GM20000 (cell line): ENCODE measurements at places on chromosomes 5 and 9.

GRCh38 chr5:41869724-41870626, at the start of gene OXCT1:
OXCT1 (minus strand) TSS chr5:41870425; CDS start chr5:41870358, 67 bp downstream.
- DNase-seq, result peak; percentile 88

GRCh38 chr5:73160239-73160671, 12.7 kb upstream of the TMEM174 start:
- peak; percentile 28 for DNase-seq

DNA sequence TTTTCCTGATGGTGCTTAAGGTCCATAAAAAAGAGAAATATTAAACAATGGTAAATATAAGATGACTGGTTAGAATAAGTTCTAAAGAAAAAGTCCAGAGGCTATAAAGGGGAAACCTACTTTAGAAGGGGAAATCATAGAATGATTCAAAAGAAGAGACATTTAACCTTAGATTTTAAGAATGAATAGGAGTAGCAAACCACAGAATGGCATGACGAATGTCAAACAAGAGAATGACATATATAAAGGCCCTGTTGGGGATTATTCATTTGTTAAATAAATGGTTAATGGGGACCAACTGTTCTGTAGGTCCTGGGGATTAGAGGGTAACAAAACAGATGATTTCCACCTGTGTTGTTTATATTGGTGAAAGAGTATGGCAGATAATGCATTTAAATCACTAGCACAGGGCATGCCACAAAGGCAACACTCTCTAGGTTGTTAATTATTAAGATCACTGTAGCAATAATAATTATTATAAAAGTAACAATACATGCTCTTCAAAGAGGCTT, 495.2 kb upstream of the GRIA1 start:
- no peak for DNase-seq

DNA sequence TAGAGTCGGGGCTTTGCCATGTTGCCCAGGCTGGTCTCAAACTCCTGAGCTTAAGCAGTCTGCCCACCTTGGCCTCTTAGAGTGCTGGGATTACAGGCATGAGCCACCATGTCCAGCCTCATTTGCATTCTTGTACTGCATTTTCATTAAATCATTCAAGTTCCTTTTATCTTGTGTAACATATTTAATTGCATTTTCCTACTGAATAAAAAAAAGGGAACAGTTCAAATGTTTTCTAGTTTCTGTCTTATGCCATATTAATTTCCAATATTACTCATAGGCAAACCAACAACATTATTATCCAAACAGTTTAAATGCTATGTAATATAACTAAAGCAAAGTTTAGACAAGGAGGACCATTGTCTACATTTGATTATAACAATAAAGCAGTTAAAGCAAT, 6.1 kb downstream of the SLC31A1 start:
- no peak for DNase-seq

DNA sequence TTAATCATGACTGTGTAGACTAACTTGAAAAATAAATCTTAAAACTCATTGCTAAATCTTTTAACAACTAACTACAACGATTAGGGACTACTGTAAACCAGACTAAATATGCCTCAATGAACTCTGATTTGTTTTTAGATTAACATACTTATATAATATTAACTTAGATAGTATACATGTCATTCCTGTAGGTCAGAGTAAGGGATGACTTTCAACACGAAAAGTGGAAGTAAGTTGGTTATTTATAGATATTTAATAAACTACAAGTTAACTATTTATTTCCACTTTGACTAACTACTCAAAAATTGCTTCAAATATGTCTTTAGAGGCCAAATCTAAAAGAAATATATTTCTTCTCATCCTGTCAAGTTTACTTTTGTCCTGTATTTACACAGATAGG, 795.6 kb downstream of the PTPRD start:
- no peak for DNase-seq

- DNase-seq, result no peak
These were observed 43.4 kb upstream of the IL17B start for GRCh38 chr5:149422366-149423048.

GRCh38 chr9:875119-875962, 33.8 kb downstream of the DMRT1 start:
- no peak for DNase-seq

GRCh38 chr5:64900618-64901017, 131.9 kb downstream of the CWC27 start:
- no peak for DNase-seq

DNA sequence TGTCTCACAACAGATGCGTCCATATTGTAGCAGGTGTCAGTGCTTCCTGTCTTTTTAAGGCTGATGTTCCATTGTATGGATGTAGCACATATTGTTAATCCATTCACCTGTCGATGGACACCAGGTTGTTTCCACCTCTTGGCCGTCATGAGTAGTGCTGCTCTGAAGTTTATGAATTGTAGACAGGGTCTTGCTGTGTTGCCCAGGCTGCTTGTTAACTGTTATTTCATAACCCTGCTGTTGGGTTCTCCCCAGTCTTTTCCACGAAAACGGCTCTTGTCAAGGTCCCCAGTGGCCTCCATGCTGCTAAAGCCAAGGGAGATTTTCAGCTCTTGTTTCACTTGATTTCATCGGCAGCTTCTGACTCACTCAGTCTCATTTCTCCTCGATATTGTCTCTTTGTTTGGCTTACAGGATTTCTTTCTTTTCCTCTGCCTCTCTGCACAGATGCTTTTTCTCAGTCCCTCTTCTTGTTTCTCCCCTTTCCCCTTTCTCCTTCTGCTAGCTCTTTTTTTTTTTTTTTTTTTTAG, 12.1 kb upstream of the PSD2 start:
- no peak for DNase-seq

DNA sequence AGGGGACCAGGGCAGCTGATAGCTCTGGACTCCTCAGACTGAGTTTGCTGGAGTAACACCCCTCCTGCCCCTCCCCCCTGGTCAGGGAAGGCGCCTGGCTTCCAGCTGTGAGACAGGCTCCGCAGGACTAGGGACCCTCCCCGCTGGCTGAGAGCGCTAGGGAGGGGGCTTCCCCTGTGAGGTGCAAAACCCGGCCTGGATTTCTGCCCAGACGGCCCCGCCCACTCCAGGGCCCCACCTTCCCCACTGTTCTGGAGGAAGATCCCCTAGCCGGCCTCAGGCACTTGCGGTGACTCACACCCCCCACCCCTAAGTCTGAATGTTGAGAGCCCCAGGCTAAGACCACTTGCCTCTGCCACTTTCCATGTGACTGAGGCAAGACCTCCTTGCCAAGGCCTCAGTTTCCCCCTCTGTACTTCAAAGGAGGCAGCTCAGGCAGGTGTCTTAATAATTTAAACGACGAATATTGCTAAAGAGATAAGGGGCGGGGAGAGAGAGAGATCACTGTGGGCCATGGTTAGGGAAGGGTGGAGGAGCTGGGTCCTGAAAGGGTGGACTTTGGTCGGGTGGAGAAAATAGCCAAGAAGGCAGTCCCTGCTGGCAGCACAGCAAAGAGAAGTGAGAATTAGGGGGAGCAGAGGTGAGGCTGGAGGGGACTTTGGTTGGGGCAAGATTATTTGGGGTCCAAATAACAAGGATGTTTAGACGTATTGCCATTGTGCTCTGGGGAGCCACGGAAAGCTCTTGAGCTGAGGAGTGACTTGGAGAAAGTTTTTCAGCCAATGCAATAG, 1.0 kb upstream of the DAB2IP start:
- no peak for DNase-seq

- no peak for DNase-seq
These were observed 96.1 kb downstream of the C9orf152 start for GRCh38 chr9:110111868-110112267.

DNA sequence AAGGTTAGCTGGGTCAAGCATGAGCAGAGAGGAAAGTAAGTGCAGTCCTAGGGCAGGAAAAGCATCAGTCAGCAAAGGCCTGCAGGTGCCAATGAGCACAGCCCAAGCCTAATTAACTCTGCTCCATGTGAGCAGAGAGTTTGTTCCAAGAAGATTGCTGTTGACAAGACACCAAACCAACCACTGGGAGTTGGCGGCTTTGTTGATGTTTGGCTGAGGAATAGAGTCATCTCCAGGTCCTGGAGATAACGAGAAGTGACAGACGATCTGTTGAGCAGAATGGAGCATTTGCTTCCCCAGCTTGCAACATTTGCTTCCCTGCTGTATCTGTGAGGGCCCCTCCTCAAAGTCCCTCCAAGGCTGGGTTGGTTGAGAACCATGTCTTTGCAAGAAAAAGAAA, 68.2 kb downstream of the FAM114A2 start:
- no peak for DNase-seq

DNA sequence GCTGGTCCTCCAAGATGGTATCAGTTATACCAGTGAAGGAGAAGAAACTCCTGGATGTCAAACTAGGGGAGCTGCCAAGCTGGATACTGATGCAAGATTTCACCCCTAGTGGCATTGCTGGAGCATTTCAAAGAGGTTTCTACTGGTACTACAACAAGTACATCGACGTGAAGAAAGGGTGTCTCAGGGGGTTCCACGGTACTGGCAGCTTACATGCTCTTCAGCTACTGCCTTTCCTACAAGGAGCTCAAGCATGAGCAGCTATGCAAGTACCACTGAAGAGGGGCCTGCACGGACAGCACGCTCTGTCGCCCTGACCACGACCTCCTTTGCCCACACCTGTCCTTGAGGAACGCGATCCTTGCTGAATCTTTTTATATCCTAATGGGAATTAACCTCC, 19.5 kb downstream of the ACTL7B start:
- DNase-seq, result no peak

DNA sequence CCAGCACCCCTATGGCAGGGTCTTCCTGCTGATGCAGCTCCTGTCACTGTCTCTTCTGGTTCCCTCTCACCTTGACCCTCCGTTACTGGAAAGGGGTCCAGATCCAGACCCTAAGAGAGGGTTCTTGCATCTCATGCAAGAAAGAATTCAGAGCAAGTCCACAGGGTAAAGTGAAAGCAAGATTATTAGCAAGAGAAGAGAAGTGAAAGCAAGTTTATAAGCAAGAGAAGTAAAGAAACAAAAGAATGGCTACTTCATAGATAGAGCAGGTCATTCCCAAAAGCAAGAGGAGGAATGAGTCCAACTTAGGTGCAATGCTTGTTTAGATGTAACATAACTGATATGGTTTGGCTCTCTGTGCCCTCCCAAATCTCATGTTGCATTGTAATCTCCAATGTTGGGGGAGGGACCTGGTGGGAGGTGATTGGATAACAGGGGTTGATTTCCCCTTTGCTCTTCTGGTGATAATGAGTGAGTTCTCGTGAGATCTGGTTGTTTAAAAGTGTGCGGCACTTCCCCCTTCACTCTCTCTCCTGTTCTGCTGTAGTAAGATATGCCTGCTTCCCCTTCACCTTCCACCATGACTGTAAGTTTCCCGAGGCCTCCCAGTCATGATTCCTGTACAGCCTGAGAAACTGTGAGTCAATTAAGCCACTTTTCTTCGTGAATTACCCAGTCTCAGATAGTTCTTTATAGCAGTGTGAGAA, 183.3 kb downstream of the MED10 start:
- DNase-seq, result no peak

GRCh38 chr9:92607773-92608172, 62.2 kb downstream of the IPPK start:
- no peak for DNase-seq

DNA sequence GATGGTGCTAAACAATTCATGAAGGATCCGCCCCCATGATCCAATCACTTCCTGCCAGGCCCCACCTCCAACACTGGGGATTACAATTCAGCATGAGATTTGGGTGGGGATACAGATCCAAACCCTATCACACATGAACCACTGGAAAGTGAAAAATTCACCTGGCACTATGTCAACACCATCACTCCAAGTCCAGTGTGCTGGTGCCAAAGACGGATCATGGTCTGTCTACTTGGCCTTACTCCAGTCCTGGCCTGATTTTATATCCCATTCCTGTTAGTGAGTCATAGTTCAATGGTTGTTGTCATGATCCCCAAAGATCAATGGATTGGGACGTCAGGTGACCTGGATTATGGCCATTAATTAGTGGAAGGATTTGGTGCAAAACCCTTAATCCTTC, 147.4 kb upstream of the RPS23 start:
- DNase-seq, result no peak

DNA sequence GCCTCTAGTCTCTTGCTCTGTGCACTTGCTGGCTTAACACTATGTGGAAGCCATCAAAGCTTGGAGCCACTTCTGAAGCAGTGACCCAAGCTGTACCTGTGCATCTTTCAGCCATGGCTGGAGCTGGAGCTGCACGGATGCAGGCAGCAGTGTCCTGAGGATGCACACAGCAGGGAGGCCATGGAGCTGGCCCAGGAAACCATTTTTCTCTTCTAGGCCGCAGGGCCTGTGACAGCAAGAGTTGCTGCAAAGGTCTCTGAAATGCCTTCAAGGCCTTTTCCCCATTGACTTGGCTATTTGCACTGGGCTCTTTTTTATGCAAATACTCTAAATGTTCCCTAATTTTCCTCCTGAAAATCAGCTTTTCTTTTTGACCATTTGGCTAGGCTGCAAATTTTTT, 12.9 kb upstream of the ZNF484 start:
- DNase-seq, result no peak

DNA sequence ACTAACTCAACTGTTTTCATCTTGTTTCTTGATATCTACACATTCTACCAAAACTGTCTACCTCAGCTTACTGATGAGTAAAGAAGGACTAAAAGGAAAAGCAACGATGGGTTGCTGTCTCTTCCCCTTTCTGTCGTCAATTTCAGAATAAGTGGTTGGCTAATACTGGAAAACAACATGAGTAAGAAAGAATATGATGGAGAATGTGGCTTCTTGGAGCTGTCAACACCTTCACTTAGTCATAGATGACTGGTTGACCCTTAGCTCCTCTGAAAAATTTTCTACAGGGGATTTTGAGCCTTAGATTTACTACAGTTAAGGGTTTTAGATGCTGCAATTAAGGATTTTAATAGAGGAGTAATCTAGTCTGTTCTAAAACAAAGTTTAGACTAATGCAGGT, 797.9 kb downstream of the TLE4 start:
- no peak for DNase-seq

GRCh38 chr9:94904806-94905205, 178.3 kb downstream of the AOPEP start:
- no peak for DNase-seq

- DNase-seq, result no peak
These were observed 143.1 kb upstream of the KLF4 start for GRCh38 chr9:107632661-107633060.

DNA sequence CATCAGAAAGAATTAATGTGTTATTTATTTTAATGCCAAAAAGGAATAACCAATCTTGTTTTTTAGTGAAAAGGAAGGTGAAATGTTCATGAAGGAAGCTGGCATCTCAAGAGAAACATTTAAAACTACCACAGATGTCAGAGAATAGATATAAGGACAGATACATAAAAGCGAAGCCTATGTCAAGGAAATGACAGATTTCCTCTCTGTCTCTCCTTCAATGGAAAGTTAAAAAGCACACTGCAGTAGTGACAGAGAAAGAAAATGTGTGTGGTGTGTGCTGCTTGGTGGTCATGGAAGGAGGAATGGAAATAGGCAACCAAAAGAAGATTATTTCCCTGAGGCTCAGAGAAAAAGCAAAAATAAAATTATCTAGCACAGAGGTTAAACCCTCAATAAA, 9.2 kb downstream of the WNT8A start:
- no peak for DNase-seq

DNA sequence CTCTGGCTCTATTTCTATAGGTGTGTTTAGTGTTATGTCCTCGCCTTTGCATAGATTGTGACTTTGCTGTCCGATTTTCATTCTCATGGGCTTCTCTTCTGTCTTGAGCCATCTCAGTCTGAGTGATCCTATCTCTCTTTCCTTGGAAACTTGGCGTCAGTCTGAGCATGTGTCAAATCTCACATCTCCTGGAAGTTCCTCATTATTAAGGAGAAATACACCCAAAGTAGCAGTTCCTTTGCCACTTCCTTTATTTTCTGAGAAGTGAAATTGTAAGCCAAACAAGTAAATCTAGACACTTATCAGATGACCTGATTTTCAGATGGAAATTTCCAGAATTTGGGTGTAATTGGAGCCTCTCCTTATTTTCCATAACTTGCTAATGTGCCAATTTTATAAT, 126.9 kb upstream of the ANKH start:
- no peak for DNase-seq
